ENCODE measurements at places on chromosomes 4 and X. TPM values are rescaled to one million over a fixed set of nuclear protein-coding genes. Genes with fewer than 3 reads are reported as not detected.

Gene HPGD
- 0.33 TPM for total RNA-seq

Gene TGIF2LX
- not detected for total RNA-seq

Gene PACRGL
- 25.6 TPM for total RNA-seq

Gene SMIM31
- total RNA-seq, result not detected

Gene RPS6KA6
- total RNA-seq, result 3.1 TPM

Gene GAB3
- total RNA-seq, result 7.3 TPM

Gene P2RY4
- 0.44 TPM for total RNA-seq

Gene SH3RF1
- 18.7 TPM for total RNA-seq

Gene RRH
- 0.17 TPM for total RNA-seq

Gene SOD3
- 42.3 TPM for total RNA-seq

Gene RADX
- 2.5 TPM for total RNA-seq

Gene ABCG2
- total RNA-seq, result 1.0 TPM

Gene KLHL8
- 9.8 TPM for total RNA-seq

Gene PFKFB1
- total RNA-seq, result not detected

Gene PIGA
- total RNA-seq, result 7.1 TPM

Gene EVC2
- 12.7 TPM for total RNA-seq

Gene ADGRG4
- total RNA-seq, result under 0.01 TPM

Gene STS
- total RNA-seq, result 7.6 TPM

Gene XKRX
- total RNA-seq, result 0.15 TPM

Gene SLC6A14
- total RNA-seq, result not detected

Gene COL25A1
- 0.17 TPM for total RNA-seq

Gene CAPN6
- total RNA-seq, result not detected

Gene BCORL1
- 4.2 TPM for total RNA-seq

Gene MAGEA3
- total RNA-seq, result not detected

Gene H2BW2
- total RNA-seq, result not detected

Gene SLBP
- total RNA-seq, result 63.2 TPM

Gene EPGN
- 0.17 TPM for total RNA-seq

Gene DIPK2B
- 0.15 TPM for total RNA-seq

Gene MAMLD1
- total RNA-seq, result 1.3 TPM

Gene SLC7A11
- 53.4 TPM for total RNA-seq

Gene GSX2
- total RNA-seq, result not detected

Gene IRS4
- not detected for total RNA-seq

Gene VEGFD
- total RNA-seq, result 2.0 TPM

Gene SPP1
- 0.29 TPM for total RNA-seq

Gene STPG2
- under 0.01 TPM for total RNA-seq

Gene MAB21L2
- total RNA-seq, result 0.66 TPM

Gene NAP1L3
- total RNA-seq, result 4.9 TPM

Gene DBET
- not detected for total RNA-seq

Gene GABRE
- total RNA-seq, result 1.3 TPM

Gene CCDC158
- total RNA-seq, result under 0.01 TPM

Gene ADGRA3
- total RNA-seq, result 20.7 TPM

Gene EXOC1L
- not detected for total RNA-seq

Gene USP38
- 19.1 TPM for total RNA-seq

Gene JCHAIN
- 5.8 TPM for total RNA-seq

Gene CNGA1
- not detected for total RNA-seq

Gene EOLA1
- 16.2 TPM for total RNA-seq

Gene SPIN2A
- total RNA-seq, result 0.99 TPM

Gene DLG3
- total RNA-seq, result 16.9 TPM

Gene PNMA6A
- 8.1 TPM for total RNA-seq
